ENCODE measurements at places on chromosomes 6 and 20.

DNA sequence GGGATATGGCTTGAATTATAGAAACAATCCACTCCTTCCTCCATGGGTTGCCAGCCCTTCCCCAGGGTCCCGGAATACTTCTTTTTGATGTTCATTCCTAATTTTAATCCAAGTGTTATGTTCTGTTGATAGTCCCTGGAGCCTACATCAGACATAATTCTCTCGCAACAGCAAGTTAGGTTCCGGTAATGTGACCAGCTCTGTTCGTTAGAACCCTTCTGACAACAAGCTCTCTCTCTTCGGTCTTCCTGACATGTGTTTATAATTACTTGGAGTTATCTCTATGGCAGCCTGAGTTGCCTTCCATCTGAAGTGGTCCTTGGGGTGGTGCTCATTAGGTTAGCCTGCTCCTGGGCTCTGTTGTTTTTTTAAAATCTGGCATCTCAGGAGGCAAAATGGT lies 506.9 kb upstream of the JARID2 start:
- peak; percentile 14 for DNase-seq

DNA sequence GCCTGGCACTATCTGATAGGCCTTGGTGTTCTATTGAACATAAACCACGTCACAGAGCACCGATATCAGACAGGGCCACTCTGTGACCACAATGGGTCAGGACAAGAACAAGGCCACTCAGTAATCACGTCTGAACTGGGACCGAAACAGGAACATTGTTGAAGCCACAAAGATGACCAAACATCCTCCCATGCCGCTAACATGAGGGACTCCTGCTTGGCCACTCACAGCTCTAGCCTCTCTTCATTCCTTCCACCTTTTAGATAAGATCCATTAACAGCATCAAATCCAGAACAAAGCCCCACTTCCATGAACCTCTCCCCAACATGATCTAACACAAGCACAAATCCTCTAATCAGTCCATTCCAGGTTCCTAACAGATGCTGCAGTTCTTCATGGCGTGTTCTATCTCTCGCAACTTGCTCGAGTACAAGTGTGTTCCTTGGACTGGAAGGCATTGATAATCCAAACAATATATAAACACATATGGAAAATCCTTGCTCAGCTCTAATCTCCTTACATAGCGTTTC lies 7.4 kb downstream of the SIRT5 start:
- no peak for DNase-seq

DNA sequence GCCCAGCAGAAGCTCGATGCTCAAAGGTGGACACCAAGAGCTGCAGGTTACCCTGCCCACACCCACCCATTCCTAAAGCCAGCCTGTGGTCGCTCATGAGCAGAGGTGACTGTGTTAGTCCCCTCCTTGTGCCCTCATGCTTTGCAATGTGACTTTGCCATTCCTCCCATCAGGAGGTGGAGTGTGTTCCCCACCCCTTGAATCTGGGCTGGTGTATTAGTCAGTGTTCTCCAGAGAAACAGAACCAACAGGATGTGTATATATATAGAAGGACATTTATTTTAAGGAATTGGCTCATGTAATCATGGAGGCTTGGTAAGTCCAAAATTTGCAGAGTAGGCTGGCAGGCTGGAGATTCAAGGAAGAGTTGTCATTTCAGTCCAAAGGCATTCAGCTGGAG lies 54.4 kb upstream of the RNF24 start:
- no peak for DNase-seq

DNA sequence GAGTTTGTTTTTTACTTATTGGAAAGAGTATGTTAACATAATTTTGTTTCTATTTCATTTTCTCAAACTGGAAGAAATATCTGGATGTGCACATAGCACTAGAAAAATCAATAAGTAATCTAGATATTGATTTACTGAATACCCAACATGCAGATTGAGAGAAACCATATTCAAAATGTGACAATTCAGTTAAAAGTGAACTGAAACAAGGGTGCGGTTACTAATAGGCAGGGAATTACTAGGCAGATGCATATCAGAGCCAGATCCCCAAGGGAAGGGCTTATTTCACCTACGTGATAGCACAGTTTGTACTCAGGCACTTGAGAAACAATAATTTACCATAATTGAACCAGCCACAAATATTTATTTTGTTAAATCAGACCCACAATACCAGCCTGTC lies 493.1 kb upstream of the FLRT3 start:
- DNase-seq: no peak

GRCh38 chr6:121247386-121247785 lies 86.9 kb downstream of the TBC1D32 start:
- DNase-seq: no peak

GRCh38 chr6:30917487-30917886 lies 3.4 kb downstream of the VARS2 start:
- no peak for DNase-seq

- no peak for DNase-seq
Measured at GRCh38 chr6:29943053-29943966, 978 bp downstream of the HLA-A start.

DNA sequence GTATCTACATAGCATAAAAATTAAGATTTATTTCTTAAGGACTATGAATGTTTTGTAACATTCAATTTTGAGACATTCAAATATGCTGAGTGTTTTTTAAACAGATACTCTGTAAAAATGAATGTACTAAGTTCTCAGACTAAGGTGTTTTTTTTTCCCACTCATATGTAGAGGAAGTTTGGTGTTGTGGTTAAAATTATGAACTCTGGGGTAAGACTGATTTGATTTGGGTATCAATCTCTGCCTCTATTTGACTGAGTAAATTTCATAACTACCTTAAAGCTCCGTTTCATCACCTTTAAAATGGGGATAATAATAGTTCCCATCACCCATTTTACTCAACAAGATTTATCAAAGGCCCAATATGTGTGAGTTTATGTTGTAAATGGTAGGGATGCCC lies 386.6 kb upstream of the FLRT3 start:
- no peak for DNase-seq

DNA sequence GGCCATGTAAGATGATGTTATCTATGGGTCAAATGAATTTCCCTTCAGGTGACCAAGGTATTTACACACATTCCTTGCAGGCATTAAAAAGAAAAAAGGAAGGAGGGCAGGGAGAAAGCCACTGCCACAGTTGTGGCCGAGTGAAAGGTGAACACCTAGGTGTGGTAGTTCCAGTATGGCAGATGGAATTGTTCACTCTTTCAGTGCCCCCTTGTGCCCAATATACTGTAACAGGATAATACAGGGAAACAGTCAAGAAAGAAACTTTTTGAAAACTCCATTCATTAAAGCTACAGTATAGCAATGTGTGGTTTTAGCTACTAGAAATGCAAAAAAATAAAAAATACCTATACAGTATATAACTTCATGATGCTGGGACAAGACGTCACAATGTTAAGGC lies 52.1 kb downstream of the BMP2 start:
- no peak for DNase-seq

DNA sequence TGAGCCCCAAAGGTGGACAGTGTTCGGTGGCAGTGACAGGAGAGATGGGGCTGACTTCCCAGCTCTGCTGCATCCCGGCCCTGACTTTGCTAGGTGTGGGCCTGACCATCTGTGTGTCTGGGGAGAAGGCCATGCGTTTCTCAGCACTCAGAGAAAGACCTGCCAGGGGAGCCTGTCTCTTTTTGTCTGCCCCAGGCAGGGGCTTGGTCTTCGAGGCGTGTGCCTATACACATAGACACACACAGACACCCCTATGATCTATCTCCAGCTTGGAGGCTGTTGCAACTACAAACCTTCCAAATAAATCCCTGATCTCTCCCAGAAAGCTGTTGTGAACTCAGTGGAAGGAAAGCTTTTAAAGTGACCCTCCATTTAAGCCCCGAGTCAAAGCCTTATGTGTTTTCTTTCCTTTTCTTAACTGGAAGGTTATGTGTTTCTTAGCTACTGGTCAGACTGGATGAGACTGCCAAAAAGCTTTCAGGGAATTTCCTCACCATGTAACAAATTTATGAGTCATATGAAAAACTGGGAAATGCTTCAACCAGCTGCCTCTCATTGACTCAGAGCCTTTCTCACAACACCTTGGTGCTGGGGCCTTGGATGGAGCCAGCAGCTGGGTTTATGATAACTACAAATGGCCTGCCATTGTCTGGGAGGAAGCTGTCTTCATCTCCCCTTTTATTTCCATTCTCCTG lies 102.6 kb downstream of the CDC5L start:
- no peak for DNase-seq

GRCh38 chr20:51565298-51566144 lies 23.0 kb upstream of the NFATC2 start:
- DNase-seq: no peak

- DNase-seq: no peak
Measured at GRCh38 chr20:63216849-63217471, 1.0 kb upstream of the YTHDF1 start.

DNA sequence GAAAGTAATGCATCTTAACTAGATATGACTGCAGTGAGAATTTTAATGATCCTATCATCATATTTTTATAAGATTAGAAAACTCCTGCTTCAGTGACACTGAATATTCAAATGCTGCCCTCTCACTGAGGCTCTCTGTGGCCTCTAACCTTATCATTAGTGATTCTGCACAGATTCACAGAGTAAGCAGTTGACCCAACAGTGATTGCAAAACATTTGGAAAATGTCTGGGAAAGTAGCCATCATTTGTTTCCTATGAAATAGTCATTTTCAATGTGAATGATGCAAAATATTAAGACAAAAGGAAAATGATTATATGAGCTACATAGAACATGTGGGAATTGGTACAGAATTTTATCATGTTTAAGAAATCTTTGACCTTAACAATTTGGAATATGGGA lies 210.3 kb downstream of the TBX18 start:
- no peak for DNase-seq
